ENCODE measurements at places on chromosomes 11 and 22. TPM values are rescaled to one million over a fixed set of nuclear protein-coding genes. Genes with fewer than 3 reads are reported as not detected.

- DNase-seq, result peak; percentile 95
These were observed 45.7 kb upstream of the DEFB108B start for GRCh38 chr11:71787098-71787823.

- no peak for DNase-seq
These were observed 197.2 kb upstream of the PITPNB start for GRCh38 chr22:28116219-28116673.

- DNase-seq, result no peak
These were observed 7.3 kb downstream of the IFT27 start for GRCh38 chr22:36768616-36769015.

Gene KIAA0930
- total RNA-seq, result 40.2 TPM

DNA sequence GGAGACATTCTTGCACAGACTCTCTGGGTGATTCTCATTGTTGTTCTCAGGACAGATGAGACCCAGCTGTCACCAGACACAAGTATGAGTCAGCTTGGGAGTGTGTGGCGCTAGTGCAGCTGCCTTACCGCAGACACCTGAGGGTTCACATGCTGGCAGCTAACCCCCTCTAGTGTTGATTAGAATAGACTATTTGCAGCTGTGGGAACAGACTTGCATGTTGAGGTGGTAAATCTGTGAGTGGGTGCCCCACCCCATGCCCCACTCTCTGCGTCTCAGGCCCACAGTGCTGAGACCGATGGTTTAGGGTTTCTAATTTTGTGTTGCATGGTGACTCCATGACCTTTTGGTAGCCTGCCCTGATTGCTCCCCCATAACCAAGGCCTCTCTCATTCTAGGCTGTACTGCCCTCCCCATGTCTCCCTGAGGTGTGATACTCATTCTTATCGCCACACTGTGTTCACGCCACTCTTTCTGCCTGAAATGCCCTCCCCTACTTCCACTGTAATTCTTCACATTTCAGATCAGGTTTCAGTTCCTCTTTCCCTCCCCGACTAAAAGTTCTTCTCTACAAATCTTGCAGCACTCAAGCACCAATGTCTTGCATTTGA, 73.7 kb upstream of the KIRREL3 start:
- DNase-seq, result no peak

GRCh38 chr11:13046637-13047570, 37.8 kb downstream of the RASSF10 start:
- no peak for DNase-seq

- DNase-seq, result no peak
These were observed 66.5 kb downstream of the CCDC34 start for GRCh38 chr11:27296497-27296896.

Gene OR10A2
- total RNA-seq, result not detected

Gene GRM5
- not detected for total RNA-seq

DNA sequence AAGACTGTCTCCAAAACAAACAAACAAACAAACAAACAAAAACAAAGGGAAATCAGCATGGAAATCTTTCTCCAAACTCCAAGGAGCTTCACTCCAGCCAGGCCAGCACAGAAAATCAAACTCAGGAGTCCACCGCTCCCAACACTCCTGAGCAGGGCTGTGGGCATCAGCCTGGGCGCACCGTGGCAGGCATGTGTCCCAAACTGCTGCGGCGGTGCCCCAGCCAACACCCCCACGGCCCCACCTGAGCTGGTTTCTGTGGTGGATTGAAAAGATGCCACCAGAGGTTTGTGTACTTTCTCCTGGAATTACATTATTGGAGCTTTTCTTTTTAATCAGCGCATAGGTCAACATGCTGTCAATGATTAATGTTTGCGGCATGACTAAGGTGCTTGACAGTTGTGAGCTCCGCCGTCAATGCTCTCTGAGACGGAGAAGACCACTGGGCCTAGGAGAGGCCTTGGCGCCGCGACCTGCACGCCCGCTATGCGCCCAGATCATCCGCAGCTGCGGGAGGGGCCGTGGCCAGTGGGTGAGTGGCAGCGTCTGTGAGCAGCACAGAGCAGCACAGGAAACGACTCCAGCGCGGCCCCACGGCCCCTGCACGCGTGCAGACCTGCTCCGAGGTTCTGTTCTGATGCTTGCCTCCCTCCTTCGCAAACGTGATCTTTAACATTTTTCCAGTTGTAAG, 18.1 kb downstream of the DRD4 start:
- DNase-seq, result no peak

- no peak for DNase-seq
These were observed 23.2 kb downstream of the DERL3 start for GRCh38 chr22:23815541-23816155.

DNA sequence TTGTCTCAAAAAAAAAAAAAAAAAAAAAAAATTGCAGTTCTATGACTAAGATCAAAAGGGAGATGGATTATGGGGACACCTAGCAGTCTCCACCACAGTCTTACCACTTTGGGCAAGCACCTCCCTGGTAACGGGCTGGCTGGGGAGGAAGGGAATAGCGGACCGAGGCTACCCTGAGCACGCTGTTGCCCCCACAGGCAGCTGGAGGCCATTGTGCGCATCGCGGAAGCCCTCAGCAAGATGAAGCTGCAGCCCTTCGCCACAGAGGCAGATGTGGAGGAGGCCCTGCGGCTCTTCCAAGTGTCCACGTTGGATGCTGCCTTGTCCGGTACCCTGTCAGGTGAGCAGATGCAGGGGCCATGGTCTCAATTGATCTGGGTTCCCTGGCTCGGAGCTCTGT, 21.2 kb downstream of the MCM5 start:
- DNase-seq, result no peak

Gene STIM1
- 87.6 TPM for total RNA-seq

Gene NRIP3
- 2.7 TPM for total RNA-seq

Gene SULT4A1
- not detected for total RNA-seq

DNA sequence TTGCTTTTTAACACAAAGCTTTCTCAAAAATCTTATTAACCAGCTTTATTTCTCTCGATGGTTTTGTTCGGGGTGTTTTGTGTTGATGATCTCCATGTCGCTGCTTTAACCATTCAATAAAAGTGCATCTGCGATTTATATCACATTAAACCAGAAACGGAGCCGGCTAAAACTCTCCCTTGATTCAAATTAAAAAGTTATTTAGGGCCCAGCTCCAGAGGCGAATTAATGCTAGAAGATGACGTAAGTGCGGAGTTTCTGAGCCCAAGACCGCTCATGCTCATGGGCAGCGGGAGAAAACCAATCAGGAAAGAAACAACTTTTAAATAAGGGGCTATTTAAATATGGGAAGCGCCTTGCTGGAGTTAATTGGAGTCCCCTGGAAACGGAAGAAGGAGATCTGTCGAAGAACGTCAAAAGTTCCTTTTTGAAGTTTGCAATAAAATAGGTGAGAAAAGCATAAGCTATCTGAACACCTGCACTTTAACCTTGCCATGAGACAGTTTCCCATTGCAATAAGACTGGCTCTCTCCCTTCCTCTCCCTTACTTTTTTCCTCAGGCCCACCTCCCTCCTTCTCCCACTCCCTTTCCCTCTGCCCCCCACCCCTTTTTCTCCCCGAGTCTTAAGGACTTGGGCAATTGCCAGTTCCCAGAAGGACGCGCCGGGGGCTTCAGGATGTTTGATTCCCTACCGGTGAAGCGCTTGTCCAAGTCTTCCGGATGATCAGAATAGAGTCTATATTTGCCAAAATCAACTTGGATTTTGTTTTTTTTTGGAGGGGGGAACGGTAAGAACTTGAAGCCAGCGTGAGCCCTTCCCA, 1.9 kb upstream of the DBX1 start:
- DNase-seq, result no peak

- no peak for DNase-seq
These were observed 154.3 kb upstream of the E2F8 start for GRCh38 chr11:19395050-19395449.

- DNase-seq, result no peak
These were observed 566.9 kb upstream of the ANO5 start for GRCh38 chr11:21625982-21626381.

DNA sequence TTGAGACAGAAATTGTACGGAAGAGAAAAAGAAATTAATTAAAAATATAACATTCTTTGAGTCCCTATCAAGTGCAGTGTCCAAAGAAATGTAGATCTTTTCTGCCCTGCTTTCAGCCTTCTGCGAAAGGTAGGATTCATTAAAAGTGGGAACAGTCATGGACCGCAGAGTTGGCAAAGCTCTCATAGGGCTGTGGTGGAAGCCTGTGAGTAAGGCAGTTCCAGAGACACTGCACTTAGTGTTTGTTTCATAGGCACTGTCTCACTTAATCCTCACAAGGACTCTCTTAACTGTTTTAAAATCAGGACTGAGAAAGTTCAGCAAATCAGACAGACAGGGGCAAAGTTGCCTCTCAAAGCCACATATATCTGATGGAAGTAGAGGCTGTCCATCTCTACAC, 5.5 kb downstream of the MRGPRX2 start:
- no peak for DNase-seq

GRCh38 chr11:114159320-114159719, 99.8 kb downstream of the ZBTB16 start:
- no peak for DNase-seq

- no peak for DNase-seq
These were observed 371.5 kb downstream of the OPCML start for GRCh38 chr11:133160754-133161153.

- no peak for DNase-seq
These were observed 40.1 kb upstream of the PRR5 start for GRCh38 chr22:44661659-44662569.

Gene TEX54
- total RNA-seq, result not detected

- DNase-seq, result no peak
These were observed 808 bp upstream of the IFITM2 start for GRCh38 chr11:306645-307371.

DNA sequence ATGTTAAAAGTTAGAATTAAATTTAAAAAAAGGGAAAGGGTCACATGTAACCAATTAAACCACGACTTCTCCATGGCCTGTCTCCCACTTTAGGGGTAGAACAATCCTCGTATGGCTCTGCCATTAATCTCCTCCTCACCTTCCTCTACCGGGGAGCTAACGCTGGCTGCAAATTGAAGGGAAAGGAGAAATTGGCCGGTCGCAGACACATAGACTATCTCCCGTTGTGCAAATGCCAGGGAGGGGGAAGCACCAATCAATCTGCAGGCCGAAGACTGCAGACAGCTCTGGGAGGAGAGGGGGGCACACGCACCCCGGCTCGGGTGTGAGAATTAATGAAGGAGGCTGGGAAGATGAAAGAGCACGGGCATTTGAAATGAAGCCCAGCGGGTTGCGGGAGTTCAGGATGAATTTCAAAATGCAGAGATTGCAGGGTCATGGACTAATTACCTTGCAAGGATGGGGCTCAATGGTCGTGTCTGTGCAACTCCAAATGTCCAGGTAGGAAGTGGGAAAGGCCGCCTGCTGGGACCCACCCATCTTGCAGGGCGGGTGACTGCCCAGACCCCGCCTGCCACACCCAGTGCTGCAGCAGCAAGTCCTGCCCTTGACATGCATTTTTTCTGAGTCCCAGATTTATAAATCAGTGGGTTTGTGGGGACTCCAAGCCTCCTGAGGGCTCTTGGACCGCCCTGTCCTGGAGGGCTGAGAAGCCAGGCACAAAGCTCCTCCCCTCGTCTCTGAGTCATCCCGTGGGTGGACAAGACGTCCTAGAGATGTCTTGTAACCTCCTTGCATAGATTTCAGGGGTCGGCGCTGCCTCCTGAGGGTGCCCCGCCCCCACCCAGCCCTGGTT, 534.2 kb downstream of the TBC1D22A start:
- DNase-seq, result no peak

Gene UBQLNL
- total RNA-seq, result 1.0 TPM

GRCh38 chr11:76947190-76947589, 86.5 kb downstream of the ACER3 start:
- DNase-seq, result no peak

- DNase-seq, result no peak
These were observed 168.6 kb upstream of the UBASH3B start for GRCh38 chr11:122486793-122487495.

DNA sequence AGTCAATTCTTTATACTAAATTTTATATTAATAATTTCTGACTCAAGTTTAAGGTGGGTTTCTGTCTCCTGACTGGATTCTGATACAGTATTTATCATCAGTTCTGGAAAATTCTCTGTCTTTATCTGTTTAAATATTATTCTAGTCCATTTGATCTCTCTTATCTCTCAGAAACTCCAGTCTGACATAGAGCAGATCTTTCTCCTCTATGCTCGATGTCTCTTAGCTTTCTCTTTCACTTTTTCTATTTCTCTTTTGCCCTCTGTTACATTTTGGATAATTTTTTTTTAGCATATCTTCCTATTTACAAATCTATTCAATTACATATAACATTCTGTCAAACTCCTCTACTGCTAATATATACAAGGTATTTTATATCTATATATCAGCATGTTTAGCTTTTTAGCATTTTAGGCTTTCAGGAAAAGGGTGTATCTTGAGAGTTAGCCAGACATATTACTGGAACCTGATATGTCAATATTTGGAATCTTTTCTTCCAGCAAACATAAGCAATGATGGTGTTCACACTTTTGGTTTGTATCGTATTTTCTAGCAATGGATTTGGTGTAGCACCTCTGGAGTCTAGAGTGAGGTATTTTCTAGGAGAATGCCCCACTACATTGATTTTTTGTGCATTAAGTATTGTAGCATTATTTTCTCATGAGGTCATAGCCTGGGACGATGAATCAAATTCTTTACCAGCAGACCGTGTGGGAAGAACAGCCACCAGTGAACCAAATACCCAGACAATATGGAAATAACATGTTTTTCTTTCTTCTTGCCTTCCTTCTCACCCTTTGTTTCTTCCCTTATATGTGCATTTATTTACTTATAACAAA, 4.1 kb upstream of the NNMT start:
- no peak for DNase-seq

GRCh38 chr11:59112494-59112893, 5.5 kb downstream of the FAM111B start:
- DNase-seq, result no peak

Gene ARHGAP8
- 1.1 TPM for total RNA-seq

DNA sequence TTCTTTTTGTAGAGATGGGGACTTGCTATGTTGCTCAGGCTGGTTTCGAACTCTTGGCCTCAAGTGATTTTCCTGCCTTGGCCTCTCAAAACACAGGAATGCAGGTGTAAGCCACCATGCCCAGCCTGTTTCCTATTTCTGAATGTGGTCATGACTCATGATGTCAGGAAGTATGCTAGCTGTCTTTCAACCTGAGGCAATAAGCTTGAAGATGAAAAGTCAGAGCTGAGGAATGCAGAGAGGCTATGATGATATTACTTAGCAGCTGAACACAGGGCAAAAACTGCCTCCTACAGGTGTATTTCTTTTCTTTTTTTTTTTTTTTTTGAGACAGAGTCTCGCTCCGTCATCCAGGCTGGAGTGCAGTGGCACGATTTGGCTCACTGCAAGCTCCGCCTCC, 9.0 kb upstream of the NUCB2 start:
- no peak for DNase-seq

DNA sequence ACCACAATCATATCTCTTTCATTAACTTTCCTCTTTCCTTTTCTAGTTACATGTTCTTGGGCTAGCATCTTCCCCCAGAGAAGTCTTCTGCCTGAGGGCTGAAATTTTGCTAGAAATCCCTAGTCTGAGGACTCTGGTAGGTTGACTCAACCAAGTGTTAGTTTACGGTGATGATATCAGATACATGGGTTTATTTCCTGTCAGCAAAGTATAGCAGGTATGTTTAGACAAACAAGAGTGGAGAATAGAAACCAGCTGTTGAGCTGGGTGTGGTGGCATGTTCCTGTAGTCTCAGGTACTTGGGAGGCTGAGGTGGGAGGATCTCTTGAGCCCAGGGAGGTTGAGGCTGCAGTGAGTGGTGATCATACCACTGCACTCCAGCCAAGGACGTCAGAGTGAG, 11.2 kb downstream of the FOLR1 start:
- no peak for DNase-seq

- no peak for DNase-seq
These were observed 341.0 kb downstream of the ETS1 start for GRCh38 chr11:128246364-128246801.

All from T-cell (primary cell).